ENCODE measurements at places on chromosomes 2 and 18.

DNA sequence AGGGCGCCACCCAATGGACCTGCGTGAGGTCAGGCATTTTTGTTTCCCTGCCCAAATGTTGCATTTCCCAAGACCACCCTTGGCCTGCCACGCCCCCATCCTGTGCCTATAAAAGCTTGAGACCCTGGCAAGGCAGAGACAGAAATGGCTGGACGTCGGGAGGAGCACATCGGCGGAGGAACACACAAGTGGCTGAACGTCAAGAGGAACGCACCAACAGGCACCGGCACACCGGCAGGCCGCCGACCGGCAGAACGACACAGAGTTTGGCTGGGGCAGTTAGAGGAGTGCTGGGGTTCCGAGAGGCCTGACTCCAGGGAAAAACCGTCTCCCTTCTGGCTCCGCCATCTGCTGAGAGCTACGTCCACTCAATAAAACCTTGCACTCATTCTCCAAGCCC lies 35.9 kb downstream of the DCDC2C start:
- DNase-seq: no peak

DNA sequence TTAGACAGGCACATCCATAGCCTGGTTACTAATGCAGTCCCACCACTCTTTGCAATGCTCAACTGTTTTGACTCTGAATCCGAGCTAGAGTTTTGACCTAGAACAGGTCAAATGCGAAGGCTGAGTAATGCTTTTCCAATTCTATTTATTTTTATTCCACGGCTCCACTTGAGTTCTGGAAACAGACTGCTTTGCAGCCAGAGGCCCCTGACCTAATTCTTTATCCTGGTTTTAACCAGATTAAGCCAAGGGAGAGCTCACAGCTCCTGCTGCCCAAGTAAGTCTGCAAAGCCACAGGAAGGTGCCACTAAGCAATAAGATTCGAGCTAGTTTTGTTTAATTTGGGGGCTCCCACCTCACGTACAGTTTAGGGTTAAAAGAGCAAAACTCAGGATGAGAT lies 51.4 kb downstream of the MREG start:
- no peak for DNase-seq

DNA sequence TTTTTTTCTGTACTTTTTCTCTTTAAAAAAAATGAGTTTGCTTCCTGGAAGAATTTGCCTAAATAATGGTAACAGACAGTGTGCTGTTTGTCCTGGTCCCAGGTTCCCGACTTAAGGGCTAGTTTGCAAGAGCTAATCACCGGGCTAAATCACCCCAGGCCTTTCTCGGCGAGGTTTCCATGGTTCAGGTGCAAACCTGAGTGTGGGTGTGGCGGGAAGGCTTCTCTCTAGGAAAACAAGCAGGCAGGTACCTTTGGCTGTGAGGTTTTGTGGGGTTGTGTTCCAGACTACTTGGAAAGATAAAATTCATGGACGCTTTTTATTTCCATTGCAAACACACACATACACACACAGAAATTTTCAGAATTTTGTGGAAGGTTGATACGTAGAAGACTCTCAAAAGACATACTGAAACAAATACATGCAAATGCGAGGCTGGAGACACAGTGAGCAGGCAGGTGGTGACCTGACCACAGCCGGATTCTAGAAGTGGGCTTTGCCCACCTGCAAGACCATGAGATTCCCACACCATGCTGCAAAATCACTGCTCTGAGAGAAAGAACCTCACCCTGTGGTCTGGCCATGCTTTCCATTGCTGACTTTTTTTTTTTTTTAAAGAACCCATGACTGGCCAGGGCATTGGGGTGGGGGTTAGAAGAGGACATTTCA lies 815 bp downstream of the CNDP1 start:
- no peak for DNase-seq

- DNase-seq: no peak
Observed at GRCh38 chr2:79716266-79716665, 203.4 kb downstream of the CTNNA2 start.

- peak; percentile 24 for DNase-seq
Observed at GRCh38 chr18:58609536-58609993, 19.3 kb downstream of the ALPK2 start.

DNA sequence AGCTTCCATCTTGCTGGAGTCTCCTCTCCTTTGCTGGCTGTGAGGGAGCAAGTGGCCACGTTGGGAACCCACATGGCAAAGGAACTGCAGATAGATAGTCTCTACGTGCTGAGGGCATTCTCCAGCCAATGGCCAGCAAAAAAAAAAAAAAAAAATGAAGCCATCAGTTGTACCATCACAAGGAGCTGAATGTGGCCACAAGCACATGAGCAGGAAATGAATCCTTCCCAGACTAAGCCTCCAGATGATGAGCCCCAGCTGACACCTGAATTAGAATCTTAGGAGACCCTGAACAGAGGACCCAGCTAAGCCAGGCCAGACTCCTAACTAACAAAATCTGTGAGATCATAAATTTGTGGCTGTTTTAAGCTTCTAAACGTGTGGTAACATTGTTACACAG lies 57.9 kb downstream of the SPIRE1 start:
- no peak for DNase-seq

GRCh38 chr2:238669581-238670080 lies 178.3 kb upstream of the TWIST2 start:
- DNase-seq: no peak

- DNase-seq: no peak
Observed at GRCh38 chr2:145484448-145485097, 964.7 kb upstream of the ZEB2 start.

DNA sequence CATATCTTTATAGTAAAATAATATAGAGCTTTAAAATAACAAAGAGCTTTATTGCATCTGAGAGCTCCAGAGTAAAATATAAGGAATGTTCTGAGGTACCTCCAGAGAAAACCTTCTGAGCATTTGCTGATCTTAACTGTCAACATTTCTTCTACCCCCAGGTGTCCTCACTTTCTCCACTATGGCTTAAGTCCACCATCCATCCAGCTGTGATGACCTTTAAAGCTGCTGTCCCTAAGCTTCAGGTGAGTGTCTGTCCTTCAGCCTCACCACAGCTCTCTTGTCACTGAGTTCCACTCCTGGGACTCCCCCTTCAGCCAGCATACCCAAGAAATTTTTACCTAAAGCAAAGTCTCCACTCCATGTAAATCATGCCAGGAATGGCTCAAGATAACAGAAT lies 137.9 kb downstream of the MYO5B start:
- DNase-seq: no peak

GRCh38 chr18:446941-447560 lies 53.5 kb downstream of the COLEC12 start:
- DNase-seq: peak; percentile 44

DNA sequence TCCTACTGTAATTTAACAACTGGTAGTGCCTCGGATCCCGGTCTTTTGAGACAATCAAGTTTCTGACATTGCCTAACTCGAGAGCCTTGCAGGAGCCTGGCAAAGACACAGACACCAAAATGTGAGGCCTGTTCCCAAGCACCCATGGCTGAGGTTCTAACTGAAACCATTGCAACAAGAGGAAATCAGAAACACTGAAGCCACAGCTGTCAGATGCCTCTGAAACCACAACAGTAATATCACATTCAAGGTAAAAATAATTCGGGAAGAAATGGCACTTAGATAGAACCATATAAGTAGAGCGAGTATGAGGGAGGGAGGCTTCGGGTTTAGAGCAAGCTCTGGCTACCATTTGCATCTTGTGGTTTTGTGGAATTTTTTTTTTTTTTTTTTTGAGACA lies 285.9 kb downstream of the FBXO15 start:
- DNase-seq: no peak

GRCh38 chr2:64114063-64114911 lies 29.9 kb downstream of the PELI1 start:
- DNase-seq: peak; percentile 37

DNA sequence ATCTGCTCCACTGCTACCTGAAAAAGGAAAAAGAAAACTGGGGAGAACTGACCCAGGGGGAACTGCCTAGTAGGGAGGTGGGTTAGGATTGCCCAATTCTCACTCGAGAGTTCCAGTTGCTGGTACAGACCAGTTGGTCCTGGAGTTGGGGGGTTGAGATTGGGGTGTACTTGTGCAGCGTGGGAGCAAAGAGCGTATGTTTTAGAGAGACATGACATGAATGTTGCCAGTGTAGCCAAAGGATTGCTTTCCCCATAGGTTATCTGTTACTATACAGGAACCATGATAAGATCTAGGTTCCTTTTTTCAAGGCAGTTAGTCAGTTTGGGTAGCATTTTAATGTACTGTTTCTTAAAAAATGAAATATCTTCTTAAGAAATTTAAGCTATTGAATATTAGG lies 68.6 kb downstream of the APLF start:
- DNase-seq: no peak

GRCh38 chr2:200863782-200864175 lies 679 bp downstream of the CLK1 start:
- peak; percentile 80 for DNase-seq

DNA sequence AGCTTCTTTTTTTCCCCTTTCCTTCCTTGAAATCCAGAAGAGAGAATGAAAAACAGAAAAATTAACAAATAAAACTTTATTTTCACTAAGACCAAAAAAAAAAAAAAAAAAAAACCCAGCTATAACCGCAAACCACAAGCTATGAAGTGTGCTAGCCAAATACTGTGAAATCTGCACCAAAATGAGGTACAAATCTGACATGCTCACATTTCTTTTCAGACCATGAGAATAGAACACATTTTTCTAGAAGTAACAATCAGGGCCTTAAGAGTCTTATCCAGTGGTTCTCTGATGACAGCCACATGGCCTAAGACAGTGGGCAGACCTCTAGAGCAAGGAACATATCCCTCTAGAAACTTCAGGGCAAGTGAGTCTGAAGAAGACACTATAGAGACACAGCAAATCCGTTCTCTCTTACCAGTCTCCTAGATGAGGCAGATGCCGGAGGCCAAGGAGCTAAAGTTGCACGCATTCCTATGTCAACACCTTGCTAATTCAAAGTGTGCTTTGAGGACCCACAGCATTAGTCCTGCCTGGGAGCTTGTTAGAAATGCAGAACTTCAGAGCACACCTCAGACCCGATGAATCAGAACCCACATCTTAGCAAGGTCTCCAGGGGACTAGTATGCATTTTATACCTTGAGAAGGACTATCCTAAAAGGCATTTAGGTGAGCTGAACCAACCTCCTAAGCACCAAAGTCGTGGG lies 317.1 kb downstream of the MYCN start:
- no peak for DNase-seq

DNA sequence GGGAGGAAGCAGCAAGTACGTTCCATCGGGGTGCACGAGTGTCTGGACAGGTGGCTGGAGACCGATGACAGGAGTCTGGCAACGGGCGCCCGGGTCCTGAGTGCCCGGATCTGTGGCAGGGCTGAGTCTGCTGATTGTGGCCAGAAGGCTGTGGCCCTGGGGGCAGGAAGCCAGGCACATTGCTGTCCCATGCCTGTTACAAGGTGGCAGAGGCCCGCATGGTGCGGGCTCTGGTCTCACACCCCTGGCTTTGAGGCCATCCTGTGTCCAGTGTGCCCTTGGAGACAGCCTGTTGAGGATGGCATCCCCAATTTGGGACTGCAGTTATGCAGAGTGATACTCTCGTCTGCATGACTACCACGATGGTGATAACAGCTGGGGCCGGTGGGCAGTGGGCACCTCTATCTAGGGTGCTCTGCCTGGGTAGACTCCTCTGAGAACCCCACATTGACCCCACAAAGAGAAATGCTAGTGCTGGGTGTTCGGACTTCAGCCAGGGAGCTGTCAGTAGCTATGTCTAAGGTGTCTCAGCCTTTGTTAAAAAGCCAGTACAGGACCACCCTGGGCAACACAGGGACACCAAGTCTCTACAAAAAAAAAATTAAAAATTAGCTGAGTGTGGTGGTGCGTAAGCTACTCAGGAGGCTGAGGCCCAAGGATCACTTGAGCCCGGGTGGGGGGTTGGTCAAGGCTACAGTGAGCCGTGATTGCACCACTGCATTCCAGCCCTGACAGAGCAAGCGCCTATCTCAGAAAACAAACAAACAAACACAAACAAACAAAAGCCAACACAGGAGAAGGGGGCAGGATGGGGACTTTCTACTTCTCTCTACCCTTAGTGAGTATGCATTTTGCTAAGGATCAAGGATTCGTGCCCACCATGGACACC lies 88.3 kb downstream of the RHOB start:
- DNase-seq: no peak

DNA sequence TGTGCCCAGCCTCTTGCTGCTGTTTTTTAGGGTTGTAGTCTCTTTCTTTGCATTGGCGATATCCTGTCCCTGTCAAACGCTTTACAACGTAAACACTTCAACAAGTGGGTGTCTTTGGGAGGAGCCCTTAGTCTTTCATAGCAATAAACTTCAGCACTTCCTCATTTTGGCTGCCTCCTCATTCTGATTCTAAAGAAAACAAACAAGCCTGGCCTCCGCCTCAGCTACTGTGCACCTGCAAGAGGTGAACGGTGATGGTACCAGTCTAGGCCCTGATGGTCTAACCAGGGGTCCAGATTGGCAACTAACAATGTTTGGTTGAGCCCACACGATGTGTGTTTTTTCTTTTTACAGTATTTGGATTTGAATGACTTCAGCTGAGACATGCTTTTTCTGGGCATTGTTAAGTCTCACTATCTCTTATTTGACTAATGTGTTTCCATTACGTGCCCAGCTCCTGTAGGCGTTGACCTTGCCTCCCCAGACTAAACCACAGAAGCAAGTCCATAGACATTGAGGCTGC lies 53.2 kb upstream of the CUL3 start:
- peak; percentile 6 for DNase-seq

Measured in CD14-positive monocyte (primary cell).